ENCODE measurements at places on chromosomes 5 and 9.

DNA sequence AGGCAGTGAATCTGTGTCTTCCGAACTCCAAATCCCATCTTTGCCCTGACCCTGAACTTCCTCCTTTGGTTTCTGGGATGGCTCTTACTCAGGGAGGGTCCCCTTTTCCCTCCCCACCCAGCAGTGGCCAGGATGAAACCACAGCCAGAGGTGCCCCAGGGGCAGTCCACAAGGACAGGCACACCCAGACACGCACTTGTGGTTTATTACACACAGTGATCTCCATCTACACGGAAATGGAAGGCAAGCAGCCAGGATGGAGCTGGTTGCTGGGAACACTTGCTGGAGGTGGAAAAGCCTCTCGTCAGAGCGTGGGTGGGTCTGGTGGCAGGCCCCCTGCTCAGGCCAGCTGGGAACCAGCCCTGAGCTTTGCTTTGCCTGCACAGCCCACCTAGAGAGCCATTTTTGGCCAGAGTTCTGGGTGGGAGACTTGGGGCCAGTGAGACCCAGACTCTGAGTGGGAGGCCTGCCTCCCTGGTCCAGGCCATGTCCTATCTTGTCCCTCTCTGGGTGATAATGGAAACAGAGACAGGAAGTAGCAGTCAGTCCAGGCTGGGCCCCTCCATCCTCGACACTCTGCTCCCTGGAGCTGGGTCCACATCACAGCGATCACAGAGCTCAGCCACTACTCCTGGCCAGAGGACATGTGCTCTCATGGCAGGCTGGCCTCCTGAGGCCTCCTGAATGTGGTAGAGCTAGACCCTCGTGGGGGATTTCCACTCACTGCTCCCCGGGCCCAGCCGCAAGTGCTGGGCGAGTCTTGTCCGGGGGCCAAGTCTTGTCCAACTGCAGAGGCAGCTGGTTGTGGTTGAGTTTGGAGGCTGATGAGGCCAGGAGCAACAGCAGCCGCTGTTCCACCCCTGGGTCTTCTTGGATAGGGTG is 5.1 kb upstream of the PHYKPL start:
- no peak overlapping the region for H3K27ac ChIP-seq
- no peak for DNase-seq
- no peak overlapping the region for H3K4me3 ChIP-seq
- no peaks in the 10 kb centered on the region for H3K36me3 ChIP-seq
- H3K27me3 ChIP-seq, result no peaks in the 10 kb centered on the region

DNA sequence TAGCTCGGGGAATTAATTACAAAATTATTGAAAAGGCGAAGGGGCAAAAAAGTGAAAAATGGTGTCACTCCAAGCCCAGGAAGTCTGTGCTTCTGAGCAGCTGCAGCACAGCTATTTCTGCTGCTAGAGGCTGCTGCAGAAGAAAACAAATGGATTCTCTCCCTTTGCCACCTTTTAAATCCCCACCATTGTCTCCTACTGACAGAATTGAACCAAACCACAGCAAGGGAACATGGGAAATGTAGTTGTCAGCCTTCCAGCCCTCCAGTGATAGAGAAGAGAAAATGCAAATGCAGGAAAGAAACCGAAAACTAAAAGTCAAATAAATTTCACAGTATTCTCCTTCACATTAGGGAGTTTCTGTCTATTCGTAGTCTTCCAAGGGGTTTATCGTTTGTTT is 33.4 kb upstream of the CDC42SE2 start:
- no peak overlapping the region for H3K4me3 ChIP-seq
- H3K36me3 ChIP-seq, result no peaks in the 10 kb centered on the region
- peak; percentile 70 for DNase-seq

DNA sequence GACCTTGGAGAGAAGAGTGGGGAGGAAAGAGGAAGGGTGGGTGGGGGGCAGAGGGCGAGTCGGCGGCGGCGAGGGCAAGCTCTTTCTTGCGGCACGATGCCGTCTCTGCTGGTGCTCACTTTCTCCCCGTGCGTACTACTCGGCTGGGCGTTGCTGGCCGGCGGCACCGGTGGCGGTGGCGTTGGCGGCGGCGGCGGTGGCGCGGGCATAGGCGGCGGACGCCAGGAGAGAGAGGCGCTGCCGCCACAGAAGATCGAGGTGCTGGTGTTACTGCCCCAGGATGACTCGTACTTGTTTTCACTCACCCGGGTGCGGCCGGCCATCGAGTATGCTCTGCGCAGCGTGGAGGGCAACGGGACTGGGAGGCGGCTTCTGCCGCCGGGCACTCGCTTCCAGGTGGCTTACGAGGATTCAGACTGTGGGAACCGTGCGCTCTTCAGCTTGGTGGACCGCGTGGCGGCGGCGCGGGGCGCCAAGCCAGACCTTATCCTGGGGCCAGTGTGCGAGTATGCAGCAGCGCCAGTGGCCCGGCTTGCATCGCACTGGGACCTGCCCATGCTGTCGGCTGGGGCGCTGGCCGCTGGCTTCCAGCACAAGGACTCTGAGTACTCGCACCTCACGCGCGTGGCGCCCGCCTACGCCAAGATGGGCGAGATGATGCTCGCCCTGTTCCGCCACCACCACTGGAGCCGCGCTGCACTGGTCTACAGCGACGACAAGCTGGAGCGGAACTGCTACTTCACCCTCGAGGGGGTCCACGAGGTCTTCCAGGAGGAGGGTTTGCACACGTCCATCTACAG is 760 bp downstream of the NPR3 start:
- H3K4me3 ChIP-seq, result peak overlapping the region; percentile 71
- peak; percentile 52 for DNase-seq
- peaks cover 32% of the 10 kb centered on the region for H3K4me1 ChIP-seq
- peaks cover 92% of the 10 kb centered on the region for H3K27me3 ChIP-seq
- no peaks in the 10 kb centered on the region for H3K36me3 ChIP-seq
- H3K27ac ChIP-seq, result no peak overlapping the region

GRCh38 chr9:31587146-31587545 is 797.3 kb upstream of the ACO1 start:
- no peak for DNase-seq
- H3K4me3 ChIP-seq, result no peak overlapping the region

DNA sequence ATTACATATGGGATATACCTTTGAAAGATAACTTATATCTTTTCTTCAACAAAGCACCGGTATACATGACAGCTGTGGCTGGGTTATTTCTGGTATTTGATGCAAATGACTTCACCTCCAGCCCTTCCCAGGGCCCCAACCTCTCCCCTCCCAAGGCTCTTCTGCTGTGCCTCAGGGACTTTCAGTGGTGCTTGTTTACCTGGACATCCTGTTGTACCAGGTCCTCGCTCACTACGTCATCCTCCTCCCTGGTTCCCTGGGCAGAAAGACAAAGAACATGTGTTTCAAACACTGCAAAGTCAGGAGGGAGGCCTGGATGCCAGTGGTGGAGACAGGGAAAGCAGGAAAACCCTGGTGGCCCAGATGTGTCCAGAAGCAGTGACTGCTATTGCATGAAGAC is 23.4 kb downstream of the ANXA6 start:
- H3K36me3 ChIP-seq, result peaks cover 20% of the 10 kb centered on the region
- H3K27me3 ChIP-seq, result no peaks in the 10 kb centered on the region
- no peak overlapping the region for H3K27ac ChIP-seq

DNA sequence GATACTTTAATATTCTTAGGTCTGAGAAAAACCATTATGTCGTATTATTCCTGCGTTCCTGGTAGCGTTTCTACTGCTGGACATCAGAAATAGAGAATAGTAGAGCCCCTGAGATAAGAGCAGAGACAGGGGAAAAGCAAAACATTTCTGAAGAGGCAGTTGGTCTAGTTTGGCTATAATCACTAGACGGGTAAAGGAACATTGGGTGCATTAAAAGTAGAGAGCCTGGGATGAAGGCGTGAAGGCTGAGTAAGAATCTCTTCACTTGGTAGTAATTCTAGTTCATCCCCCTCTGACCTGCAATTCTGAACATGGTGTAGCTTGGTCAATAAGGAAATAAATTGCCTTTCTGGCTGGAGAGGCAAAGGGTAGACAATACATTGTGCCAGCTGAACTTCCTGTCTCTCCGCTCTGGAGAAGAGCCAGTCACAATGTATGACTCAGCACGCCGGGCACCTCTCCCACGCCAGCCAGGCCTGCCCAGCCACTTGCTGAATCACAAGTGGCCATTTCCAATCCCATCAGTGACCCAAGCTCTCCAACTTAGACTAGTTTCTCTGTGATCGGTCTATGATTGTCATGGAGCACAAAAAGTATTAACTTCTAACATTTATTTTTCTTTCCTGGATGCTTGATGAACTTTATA is 75.4 kb downstream of the STK32A start:
- H3K36me3 ChIP-seq, result no peaks in the 10 kb centered on the region
- peak; percentile 33 for DNase-seq
- peaks cover 8% of the 10 kb centered on the region for H3K4me1 ChIP-seq
- no peak overlapping the region for H3K27ac ChIP-seq
- H3K27me3 ChIP-seq, result no peaks in the 10 kb centered on the region

GRCh38 chr9:126704892-126705766 is 91.4 kb downstream of the LMX1B start:
- no peaks in the 10 kb centered on the region for H3K36me3 ChIP-seq
- H3K4me3 ChIP-seq, result peak overlapping the region; percentile 36
- no peak overlapping the region for H3K27ac ChIP-seq

GRCh38 chr5:83417884-83418283 is 53.7 kb upstream of the VCAN start:
- DNase-seq, result no peak
- H3K4me3 ChIP-seq, result no peak overlapping the region
- no peak overlapping the region for H3K27ac ChIP-seq

- H3K27ac ChIP-seq, result 0 out of 2 replicates have a peak overlapping the region, but pooled peaks have one; percentile 4
- H3K4me1 ChIP-seq, result peaks cover 6% of the 10 kb centered on the region
- H3K4me3 ChIP-seq, result no peak overlapping the region
- DNase-seq, result peak; percentile 95
These were observed 57.4 kb upstream of the PLPP6 start for GRCh38 chr9:4604678-4605095.

DNA sequence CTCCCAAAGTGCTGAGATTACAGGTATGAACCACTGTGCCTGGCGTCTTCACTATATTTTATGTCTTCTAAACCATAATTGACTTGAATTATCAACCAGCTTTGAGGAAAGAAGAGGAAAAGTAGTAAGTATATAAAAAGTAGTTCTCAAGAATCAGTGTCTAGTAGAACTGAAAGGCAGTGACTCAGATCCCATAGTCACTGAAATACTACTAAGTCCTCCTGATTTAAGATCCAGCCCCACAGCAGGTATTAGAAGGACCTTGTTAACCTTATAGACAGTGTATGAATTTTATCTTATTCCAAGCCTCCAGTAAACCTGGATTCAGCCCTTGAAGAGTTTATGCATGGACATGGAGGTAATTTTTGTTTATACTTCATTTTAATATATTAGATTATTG is 31.5 kb downstream of the LNPEP start:
- H3K27me3 ChIP-seq, result no peaks in the 10 kb centered on the region
- H3K27ac ChIP-seq, result no peak overlapping the region
- no peak for DNase-seq
- no peaks in the 10 kb centered on the region for H3K36me3 ChIP-seq
- H3K4me1 ChIP-seq, result no peaks in the 10 kb centered on the region

GRCh38 chr9:126980231-126980630 is 65.6 kb downstream of the RALGPS1 start:
- no peak overlapping the region for H3K4me3 ChIP-seq
- no peaks in the 10 kb centered on the region for H3K36me3 ChIP-seq
- DNase-seq, result no peak

DNA sequence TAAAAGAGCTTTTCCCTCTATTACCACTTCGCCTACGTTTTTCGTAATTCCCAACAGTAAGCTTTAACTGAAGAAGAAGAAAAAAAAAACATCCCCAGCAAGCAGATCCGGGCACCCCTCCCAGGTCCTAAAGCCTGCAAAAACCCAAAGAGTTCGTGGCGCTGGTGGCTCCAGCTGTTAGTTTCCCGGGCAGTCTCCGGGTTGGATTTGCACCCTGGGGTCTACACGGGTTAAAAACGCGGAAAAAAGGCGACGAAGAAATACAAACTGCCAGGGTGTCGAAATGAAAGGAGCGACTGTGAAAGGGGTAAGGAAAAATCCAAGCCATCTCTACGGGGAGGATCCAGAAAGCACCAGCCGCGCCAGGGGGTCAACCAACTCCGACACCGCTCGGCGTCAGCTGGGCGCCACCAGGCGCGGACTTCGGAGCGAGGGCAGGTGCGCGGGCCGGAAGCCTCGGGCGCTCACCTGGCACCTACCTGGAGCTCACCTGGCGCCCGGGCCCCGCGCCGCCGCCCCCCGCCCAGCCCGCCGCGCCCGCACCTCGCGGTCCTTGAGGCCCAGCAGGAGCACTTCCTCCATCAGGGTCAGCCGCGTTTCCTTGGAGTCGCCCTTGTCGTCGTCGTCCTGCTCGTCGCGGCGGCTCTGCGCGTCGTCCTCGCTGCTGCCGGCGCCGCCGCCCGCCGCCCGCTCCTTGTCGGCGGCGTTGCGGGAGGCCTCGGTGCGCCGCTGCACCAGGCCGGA is 680 bp downstream of the GOLPH3 start:
- H3K36me3 ChIP-seq, result peaks cover 12% of the 10 kb centered on the region
- DNase-seq, result peak; percentile 76
- peaks cover 7% of the 10 kb centered on the region for H3K4me1 ChIP-seq
- H3K4me3 ChIP-seq, result peak overlapping the region; percentile 95
